ENCODE measurements at places on chromosomes 4 and X.
A peak's percentile ranks its signal among the peaks of the same experiment; 100 is the strongest.

- DNase-seq, result no peak
Observed at GRCh38 chr4:164617426-164617825, 136.5 kb upstream of the SMIM31 start.

- DNase-seq, result no peak
Observed at GRCh38 chr4:188578657-188579056, 439.4 kb downstream of the TRIML1 start.

DNA sequence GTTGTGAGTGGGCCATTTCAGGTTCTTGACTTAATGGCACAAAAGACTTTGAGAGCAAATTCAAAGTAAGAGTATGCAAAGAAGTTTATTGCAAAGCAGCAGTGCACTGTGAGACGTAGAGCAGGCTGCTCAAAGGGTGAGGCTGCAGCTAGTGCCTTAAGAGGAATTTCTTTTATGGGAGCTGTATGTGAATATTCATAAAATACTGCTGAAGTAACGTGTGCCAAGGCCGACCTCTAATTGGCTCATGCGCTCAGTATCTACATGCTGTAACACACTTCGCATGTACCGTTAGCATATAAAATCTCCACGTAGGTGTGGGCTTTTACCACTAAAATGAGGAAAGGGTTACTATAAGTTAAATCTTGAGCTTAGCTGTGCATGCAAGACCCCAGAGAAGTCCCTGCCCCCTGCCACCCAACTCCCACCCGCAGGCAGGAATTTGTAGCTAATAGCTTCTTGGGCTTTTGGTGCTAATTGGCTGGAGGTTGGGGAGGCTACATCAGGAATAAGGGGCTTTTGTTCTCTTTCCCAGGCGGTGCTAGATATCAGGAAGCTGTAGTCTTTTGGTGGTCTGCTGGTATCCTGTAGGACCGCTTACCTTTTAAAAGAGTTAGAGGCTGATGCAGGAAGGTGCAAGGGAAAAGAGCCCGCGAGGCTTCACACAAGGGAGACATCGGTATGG, 47.6 kb downstream of the FSTL5 start:
- DNase-seq, result no peak

GRCh38 chr4:151267822-151268535, 9.0 kb upstream of the PRSS48 start:
- no peak for DNase-seq

- no peak for DNase-seq
Observed at GRCh38 chrX:20567108-20567507, 300.4 kb upstream of the RPS6KA3 start.

- no peak for DNase-seq
Observed at GRCh38 chrX:39852491-39852890, 245.3 kb downstream of the BCOR start.

DNA sequence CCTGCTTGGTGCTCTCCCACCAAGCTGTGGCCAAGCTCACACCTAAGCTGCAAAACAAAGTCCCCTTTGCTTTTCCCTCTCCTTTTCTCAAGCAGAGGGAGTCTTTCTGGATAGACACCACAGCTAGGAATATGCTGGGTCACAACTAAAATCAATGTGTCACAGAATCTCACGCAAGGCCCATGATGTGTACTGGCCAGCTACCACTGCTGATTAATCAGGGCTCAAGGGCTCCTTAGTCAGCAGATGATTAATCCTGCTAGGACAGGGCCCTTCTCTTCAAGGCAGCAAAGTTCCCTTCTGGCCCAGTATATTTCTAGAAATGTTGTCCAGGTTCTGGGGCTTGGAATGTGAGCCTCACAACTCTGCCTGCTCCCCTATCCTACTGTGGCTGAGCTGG, 32.0 kb upstream of the TENT5D start:
- no peak for DNase-seq

DNA sequence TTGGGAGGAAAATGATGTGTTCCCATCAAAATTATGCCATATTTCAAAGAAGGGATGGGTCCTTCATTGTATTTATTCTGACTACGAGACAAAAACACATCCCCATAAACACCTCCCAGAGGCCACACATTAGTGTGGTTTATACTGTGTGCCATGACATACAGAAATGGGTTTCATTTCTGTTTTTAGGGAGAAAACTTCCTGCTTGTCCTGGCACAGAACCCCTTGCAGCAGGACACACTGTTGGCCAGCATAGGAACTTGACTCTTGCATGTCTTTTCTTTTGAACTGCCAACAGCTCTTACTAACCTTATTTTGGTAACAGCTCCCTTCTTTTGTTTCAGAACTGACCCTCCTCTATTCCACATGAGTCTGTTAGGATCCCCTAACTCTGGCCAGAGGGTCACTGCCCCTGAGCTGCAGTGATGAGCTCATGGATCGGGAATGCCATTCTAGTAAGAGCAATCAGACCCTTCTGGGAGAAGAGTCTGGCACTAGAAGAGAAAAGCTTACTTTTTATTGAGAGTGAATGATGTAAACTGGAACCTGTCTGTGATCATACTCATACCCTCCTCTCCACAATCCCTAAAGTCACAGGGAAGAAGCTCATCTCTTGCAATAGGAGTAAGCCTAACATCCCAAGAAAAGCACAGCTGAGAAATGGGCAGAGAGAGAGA, 86.4 kb downstream of the SMIM20 start:
- DNase-seq, result no peak

DNA sequence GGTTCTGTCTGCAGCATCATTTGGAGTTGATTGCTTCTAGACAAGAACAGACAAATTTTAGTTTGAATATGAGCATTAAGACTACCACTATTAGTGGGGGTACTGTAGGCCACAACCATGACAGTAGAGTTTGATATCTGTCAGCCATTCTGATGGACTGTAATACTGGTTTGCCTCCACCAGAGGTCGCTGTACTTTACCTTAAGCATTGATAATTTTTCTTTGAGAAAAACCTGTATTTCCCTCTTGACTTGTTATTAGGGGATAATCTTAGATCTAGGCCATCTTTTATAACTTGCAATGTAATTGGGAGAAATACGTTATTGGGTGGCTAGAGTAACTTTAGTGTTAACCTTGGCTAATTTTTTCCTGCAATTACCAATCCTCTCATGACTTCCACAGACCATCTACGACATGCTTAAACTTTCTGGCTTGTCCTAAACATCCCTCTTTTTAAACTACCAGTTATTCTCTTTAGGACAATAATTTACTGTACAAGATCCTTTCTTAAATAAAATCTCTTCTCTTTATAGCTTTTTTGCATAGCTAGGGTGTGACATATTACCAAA, 562.4 kb downstream of the MAGEB5 start:
- peak; percentile 12 for DNase-seq

DNA sequence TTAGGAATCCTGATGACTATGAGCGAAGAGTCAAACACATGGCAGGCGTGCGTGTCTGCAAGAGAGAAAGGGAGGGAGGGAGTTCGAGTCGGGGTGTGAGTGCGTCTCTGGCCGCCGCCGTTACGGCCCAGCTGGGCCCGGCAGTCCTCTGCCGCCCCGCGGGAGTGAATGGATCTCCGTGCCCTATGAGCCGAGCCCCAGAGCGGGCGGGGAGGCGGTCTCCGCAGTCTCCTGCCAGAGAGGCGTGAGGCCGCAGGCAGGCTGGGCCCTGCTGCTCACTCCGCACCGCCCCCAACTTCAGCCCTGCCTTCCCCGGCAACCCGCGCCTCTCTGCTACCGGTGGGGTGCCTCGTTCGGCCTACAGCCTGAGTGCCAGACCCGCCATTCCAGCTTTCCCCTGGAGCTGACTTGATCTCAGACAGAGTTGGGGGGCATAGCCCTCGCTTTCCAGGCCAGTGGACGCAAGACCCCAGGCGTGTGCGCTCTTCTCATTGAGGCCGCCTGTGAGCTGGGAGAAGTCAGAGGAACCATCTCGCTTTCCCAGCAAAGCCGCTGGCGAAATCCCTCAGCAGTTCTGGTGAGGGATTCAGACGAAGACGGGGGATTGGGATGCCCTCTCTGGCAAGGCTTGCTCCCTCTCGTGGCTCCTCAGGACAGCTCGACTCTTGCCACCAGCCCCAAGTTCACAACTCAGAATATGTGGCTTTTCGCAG, 1.4 kb downstream of the SLC16A2 start:
- peak; percentile 66 for DNase-seq

- DNase-seq, result no peak
Observed at GRCh38 chr4:176298664-176299063, 21.1 kb upstream of the SPCS3 start.

- DNase-seq, result no peak
Observed at GRCh38 chrX:124981420-124981819, 338.3 kb upstream of the TEX13C start.

DNA sequence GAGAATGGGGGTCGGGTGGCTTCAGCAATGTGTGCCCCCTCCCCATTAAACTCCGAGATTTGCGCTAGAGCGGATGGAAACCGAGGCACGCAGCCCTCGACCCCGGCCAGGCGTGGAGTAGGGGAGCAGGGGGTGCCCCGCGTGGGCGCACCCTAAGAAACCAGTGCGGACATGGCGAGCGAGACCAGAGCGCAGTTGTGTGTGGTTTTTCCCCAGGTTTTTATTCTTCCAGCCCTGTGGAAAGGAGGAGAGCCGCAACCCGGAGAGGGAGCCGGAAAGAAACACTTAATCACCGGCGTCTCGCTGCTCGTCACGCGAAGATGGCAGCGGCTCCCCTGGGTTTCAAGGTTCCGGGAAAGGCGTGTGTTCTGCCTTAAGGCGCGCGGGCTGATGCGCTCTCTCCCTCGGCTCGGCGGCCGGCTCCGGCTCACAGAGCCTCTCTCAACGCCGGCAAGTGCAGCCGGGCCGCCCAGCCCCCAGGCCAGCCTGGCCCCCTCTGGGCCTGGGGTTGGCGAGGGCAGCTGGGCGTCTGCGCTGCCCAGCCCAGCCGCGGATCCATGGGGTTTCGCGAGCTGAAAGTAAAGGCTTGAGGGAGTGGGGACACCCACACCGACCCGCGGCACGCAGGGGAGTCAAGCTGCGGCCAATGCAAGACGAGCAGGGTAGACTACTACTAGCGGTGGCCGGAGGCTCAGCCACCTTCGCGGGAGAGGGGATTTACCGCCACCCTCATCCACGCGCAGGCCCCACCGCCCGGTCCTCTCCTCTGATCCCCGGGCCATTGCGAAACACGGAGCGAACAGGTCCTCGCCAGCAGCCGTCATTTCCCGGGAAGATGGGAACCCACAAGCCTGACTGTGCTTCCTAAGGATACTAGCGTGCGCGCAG, 74.0 kb upstream of the BCOR start:
- peak; percentile 71 for DNase-seq

GRCh38 chr4:2961421-2961810, 1.8 kb downstream of the NOP14 start:
- peak; percentile 81 for DNase-seq

GRCh38 chr4:186700746-186701145, 22.9 kb downstream of the FAT1 start:
- DNase-seq, result no peak

DNA sequence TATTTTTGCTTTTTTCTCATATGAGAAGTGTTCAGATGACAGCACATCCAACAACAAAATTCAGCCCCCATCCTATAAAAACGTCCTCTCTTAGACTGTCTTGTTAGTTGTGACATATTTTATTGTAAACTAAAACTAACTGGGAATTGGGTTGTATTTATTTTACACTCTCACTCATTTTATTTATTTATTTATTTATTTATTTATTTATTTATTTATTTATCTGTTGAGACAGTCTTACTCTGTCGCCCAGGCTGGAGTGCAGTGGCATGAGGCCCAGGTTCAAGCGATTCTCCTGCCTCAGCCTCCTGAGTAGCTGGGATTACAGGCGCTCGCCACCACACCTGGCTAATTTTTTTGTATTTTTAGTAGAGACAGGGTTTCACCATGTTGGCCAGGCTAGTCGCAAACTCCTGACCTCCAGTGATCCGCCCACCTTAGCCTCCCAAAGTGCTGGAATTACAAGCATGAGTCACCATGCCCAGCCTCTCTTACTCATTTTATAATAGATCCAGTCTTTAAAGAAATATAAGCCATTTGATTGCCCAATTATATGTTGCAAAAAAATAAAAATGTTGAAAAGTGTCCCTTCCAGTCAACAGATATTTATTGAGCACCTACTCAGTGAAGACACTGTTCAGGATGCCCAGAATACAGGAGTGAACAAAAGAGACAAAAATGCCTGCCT, 44.6 kb downstream of the PALLD start:
- no peak for DNase-seq

- peak; percentile 83 for DNase-seq
Observed at GRCh38 chrX:12949927-12950656, 24.8 kb upstream of the TMSB4X start.

- peak; percentile 48 for DNase-seq
Observed at GRCh38 chrX:46588263-46588662, 14.7 kb downstream of the CHST7 start.

GRCh38 chr4:3670521-3671519, 95.4 kb upstream of the ADRA2C start:
- no peak for DNase-seq

DNA sequence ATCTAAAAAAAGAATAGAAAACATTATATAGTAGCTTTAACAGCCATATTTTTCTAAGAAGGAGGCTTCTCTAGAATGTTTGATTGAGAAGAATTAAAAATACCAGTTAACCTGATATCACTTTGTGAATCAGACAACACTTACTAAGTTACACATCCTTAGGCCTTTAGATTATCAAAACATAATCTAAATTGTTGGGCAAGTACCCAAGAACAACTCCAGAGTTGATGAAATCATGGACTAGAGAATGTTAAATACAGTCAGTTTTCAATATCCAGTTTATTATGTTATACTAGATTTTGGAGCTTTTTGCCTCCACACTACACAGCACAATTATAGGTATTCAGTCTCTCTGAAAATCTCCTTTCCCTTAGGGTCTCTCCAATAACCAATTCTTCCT, 39.6 kb downstream of the ARL13A start:
- DNase-seq, result no peak

DNA sequence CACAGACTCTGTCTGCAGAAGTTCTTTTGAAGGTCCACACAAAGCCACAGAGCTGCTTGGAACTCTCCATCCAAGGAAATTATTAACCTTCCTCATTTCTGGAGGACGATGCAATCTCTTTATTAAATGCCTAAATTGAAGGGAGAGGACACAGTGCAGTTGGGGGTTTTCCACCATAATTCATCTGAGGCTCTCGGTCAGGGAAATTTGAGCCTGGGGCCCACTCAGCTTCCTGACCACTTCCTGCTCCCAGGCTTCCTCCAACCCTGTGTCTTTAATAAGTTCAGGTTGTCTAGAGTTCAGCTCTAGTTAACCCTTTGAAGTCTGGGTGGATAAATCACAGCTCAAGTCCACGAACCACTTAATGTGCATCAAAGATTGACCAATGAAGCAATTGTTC, 58.5 kb downstream of the PRPS1 start:
- peak; percentile 48 for DNase-seq

DNA sequence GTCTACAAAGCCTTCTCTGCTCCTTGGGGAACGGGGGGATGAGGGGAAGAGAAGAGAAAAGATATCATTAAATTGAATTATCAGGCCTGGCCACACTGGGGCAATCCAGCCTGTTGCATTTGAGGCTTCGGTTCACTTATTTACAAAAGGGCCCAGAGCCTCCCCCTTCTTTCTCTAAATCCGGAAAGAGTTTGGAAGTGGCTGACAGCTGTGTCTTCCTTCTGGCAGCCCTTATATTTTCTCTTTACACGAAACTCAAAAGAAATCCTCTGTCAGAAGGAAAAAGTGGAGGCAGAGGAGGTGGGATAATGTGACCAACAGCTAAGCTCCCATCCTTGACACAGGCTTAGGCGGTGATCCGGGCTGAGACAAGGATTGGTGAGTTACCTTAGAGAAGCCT, 158.3 kb upstream of the TAPT1 start:
- DNase-seq, result no peak

GRCh38 chr4:152680988-152681603, 1.3 kb upstream of the TMEM154 start:
- DNase-seq, result peak; percentile 82

- peak; percentile 86 for DNase-seq
Observed at GRCh38 chr4:123398853-123399626, 2.4 kb downstream of the SPRY1 start.

- DNase-seq, result no peak
Observed at GRCh38 chr4:142832022-142832421, 14.1 kb downstream of the INPP4B start.

All from NB4 (cell line).